ENCODE measurements at places on chromosomes 12 and 14.
A peak's percentile ranks its signal among the peaks of the same experiment; 100 is the strongest.

DNA sequence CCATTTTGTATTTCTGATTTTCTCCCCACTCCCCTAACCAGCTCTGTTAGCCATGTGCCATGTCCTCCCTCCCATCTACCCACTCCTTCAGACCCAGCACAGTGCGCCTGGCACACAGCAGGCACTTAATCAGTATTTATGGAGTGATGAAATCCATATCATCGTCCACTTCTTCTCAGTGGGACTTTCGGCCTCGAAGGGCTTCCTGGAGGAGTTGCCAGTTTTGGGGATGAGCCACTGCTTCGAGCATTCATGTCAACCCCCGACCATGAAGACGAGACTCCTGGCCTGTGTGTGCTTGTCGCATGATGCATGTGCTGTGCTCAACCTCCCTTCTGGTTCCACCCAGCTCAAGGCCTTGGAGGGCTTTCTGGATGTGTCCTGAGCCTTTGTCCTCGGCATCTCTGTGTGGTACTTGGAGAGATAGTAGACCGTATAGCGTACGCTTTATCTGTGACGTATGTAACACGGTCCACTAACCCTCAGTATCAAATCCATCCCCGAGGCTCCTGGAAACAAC, 119.5 kb upstream of the RTL1 start:
- no peak for DNase-seq

DNA sequence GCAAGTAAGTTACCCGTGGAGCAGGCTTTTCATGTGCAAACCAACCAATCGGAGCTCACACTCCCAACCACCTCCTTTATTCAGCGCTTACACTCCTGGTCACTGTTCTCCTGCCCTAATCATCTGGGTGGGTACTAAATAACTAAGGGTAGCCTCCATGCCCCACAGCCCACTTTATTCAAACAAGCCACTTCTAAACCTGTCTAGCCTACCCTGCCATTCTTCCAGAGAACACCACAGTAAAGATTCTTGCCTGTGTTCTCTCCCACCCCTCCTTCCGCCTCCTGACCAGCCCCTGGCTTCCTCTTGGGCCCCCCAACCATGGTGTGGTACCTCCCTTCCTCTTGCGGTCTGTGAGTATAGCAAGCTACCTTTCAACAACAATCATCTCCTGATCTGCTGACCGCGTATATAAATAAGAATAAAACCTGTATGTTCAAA, 581.9 kb downstream of the VRK1 start:
- no peak for DNase-seq

GRCh38 chr12:94640134-94640928, 10.0 kb downstream of the TMCC3 start:
- DNase-seq = no peak

DNA sequence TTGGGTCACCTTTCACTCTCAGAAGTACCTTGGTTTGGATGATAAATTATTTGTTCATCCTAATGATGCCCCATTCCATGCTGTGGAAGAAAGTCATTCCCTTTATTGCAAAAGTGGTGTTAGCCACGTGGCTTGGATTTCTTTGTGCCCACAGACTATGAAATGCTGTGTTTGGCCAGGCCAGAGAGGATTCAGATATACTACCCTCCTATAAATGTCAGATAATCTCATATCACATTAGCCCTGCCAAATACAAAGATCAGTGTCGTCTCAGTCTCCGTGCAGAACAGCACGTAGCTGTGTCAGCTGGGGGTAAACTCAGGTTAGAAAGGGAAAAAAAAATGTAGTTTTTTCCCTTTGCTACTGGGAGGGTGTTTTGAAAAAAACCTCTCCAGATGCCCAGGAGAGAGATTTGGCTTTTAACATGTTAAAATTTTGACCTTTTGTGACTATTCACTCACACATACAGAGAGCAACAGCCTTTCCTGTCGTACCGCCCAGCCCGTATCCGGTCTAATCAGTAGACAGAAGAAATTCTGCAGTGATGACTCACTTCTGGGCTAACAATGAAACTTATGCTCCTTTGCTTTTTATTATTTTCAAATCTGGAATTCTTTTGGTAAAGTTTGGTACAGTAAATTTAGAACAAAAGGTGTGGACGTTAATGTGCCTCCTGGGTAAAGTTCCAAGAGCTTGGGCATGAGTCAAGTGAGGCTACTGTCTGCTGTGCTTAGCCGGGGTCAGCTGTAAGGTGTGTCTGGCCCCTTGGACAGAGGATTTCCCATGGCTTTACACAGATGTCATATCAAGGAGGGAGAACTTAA, 8.5 kb upstream of the PTPRB start:
- DNase-seq = no peak

DNA sequence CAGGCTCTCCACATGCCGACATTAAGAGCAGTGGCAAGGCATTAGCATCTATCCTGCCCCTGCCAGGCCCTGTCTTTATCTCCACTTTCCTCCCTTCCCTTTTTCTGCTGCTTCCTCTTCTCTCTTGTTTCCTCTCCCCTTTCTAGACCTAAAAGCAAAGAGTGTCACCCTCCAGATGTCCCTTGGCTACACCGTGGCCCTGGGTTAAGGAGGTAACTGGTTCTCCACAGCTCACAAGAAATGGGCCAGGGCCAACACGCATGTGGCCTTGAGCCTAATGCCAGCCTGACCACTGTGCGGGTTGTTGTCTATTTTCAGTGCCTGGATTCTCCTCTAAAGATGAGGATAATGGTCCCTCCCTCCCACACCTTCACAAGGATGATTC, 41.7 kb upstream of the DDX11 start:
- DNase-seq = no peak

- DNase-seq = no peak
Observed at GRCh38 chr12:132218915-132219314, 74.7 kb downstream of the NOC4L start.

DNA sequence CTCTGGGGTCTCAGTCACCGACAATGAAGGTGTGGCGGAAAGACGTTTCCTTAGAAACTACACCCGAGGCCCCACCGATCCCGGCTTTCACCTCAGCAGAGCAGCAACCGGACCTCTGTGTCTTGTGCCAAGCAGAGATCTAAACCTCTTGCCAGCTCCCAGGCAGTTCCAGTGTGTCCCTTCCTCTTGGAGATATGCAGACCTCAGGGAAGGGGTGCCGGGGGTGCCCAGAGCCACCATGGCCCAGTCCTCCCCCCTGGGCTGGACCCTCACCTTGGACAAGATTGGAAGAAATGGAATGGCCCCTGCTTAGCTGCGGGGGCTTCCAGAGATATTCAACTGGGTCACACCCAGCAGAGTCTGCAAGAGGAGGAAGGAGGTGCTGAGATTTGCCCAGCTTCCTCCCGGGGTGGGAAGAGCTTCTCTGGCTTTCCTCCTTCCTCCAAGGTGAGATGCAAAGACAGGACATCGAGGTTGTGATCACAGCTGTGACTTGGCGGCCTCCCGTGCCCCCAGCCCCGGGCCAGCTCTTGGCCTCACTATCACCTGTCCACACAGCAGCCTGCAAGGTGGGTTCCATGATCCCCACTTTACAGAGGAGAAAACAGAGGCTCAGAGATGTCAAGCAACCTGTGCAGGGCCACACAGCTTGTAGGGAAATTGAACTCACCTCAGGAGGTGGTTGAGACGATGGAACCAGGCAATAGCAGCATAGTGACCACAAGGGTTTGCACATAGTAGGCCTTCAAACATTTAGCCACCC, 281.7 kb upstream of the RTL1 start:
- no peak for DNase-seq

DNA sequence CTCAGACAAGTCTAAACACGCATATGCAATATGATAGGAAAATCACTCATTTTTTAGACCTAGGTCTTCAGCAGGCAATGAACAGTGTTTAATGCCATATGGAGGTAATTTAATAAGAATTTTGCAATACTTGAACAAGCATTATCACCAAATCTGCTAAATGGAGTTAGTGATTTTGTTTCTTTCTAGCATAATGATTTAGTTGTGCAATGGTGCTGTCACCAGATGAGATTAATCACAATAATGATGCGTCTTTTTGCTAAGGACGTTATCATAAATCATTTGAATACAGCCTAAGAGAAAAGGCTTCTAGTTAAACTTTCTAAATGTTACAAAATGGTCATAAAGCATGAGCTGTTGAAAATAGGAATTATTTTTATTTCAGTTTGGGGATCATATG, 170.0 kb upstream of the SLC16A7 start:
- no peak for DNase-seq

- DNase-seq = no peak
Observed at GRCh38 chr12:22494319-22494718, 50.0 kb downstream of the C2CD5 start.

- DNase-seq = no peak
Observed at GRCh38 chr12:54126696-54127537, 61.9 kb downstream of the SMUG1 start.

- DNase-seq = no peak
Observed at GRCh38 chr12:27332407-27332713, 276 bp upstream of the BMAL2 start.

DNA sequence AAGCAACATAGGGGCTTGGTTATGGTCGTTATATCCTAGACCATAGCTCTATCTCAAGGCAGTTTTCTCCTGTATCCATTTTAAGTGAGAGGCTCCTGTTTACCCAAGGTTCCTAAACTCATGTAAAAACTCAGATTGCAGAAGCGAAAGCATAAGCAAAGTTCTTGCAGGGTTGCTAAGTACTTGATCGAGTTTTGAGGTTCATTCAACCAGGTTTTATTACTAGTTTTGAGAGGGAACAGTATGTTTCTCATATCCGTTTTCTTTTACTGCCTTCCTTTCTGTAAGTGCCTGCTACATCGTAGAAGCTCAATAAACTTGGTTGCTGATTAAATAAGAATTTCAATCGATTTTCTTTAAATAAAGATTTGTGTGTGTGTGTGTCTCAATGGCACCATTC, 5.1 kb downstream of the AKAP3 start:
- no peak for DNase-seq

DNA sequence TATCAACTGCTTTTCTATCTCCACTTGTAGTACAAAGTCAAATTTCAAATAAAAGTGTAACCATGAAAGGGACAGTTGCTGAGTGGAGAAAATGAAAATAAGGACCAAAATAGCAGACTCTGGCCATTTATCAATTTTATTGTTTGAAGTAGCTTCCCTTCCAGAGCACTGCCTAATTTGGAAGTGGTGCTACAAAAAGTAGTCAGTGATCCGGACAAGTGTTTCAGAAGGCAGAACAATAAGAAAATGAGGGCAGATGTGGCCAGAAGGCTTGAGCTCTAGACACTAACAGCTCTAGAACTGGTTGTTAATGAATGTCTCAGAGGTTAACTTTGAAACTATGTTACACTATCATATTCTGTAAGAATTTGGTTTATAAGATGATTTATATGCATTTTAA, 48.9 kb downstream of the ABCC9 start:
- no peak for DNase-seq

- DNase-seq = no peak
Observed at GRCh38 chr14:103855734-103856095, 8.3 kb upstream of the PPP1R13B start.

GRCh38 chr14:90487031-90487430, 90.2 kb downstream of the CALM1 start:
- DNase-seq = peak; percentile 69

Data from occipital lobe (tissue), 3 donors.